Activated CD4-positive, alpha-beta memory T cell treated with anti-CD3 and anti-CD28 coated beads, Interleukin-2, amount 10 ng/mL, durations not matched to agents 7 days and 5 days (primary cell): ENCODE measurements at places on chromosomes 16 and 17. TPM values are rescaled to one million over a fixed set of nuclear protein-coding genes. Genes with fewer than 3 reads are reported as not detected.
A peak's percentile ranks its signal among the peaks of the same experiment; 100 is the strongest.

- no peak for DNase-seq
These were observed 82.6 kb downstream of the CACNG1 start for GRCh38 chr17:67126983-67127382.

GRCh38 chr17:48494335-48494734, 36.5 kb downstream of the HOXB1 start:
- DNase-seq: no peak

DNA sequence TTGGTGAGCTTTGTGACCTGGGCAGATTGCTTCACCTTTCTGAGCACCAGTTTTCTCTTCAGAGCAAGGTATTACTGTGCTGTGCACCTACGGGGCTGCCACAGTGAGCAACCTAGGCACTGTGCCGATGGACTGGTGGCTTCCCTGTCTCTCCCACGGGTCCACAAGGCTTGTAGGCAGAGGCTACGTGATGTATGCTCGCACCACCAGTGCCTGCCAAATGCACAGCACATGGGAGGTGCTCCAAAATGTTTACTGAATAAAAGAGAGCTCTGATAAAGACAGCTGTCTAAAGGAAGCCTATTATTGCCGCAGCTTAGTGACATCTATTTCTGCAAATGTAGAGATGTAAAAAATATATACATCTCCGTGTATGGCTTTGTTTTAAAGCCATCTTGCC, 139.2 kb downstream of the CDK5R1 start:
- DNase-seq: no peak

- no peak for DNase-seq
These were observed 35.2 kb downstream of the USP7 start for GRCh38 chr16:8928467-8928957.

DNA sequence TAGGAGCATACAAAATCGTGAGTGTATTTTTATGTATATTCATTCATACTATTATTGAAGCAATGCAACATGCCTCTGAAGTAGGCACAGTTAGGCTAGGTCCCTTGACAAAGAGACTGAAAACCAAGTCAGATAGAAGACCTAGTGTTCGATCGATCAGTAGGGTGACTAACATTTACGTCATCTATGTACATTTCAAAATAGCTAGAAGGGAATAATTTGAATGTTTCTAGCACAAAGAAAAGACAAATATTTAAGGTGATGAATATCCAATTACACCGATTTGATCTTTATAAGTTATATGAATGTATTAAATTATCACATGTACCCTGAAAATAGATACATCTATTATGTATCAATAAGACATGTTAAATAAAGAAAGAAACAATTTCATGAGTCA, 610.1 kb downstream of the TOX3 start:
- DNase-seq: no peak

DNA sequence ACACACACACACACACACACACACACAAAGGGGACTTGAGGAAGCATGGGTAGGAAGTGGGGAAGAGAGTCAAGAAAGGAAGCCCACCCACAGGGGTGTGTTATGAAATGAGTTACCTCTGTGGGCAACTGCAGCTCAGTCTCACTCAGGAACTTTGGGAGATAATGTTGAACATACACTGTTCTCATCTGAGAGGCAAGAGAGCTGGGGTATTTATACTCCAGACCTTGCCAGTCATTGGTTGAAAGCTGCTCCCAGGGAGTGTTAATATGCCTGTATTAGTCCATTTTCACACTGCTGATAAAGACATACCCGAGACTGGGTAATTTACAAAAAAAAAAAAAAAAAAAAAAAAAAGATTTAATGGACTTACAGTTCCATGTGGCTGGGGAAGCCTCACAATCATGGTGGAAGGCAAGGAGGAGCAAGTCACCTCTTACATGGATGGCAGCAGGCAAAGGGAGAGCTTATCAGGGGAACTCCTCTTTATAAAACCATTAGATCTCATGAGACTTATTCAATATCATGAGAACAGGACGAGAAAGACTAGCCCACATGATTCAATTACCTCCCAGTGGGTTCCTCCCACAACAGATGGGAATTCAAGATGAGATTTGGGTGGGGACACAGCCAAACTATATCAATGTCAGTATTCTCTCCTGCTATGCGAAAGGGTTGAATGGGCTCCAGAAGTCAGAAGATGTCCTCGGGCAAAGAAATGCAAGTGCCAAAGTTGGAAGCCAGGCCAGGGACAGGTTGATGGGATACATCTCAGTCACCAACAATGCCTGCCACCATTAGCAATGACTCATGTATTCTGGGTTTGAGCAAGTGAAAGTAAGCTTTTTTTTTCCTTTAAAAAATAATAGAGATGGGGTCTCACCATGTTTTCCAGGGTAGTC, 270.5 kb downstream of the MRTFB start:
- no peak for DNase-seq

DNA sequence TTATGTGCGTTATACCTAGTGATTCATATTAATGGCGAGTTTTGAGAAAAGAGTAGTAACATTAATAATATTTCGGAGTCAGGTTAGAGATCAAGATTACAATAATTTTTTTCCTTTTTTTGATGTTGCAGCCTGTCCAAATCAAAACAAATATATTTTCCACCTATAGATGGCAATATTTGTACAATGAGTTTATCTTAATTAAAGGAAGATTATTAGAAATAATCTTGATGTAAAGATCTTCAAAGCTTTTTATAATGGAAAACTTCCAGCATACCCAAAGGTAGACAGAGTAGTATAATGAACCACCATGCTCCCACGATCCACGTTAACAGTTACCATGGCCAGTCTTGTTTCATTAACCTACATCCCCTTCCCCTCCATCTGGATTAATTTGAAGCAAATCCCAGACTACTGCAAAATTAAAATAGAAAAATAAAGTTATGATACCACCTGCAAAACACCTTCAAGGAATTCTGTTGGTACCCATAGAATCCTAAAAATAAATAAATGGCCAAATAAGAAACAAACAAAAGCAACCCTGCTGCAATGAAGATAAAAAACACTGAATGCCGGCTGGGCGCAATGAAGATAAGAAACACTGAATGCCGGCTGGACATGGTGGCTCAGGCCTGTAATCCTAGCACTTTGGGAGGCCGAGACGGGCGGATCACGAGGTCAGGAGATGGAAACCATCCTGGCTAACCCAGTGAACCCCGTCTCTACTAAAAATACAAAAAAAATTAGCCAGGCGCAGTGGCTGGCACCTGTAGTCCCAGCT, 46.5 kb upstream of the GINS3 start:
- DNase-seq: no peak

GRCh38 chr17:71338396-71338795, 782.4 kb upstream of the SOX9 start:
- DNase-seq: no peak

GRCh38 chr17:7816926-7817642, 16.9 kb upstream of the KDM6B start:
- no peak for DNase-seq

DNA sequence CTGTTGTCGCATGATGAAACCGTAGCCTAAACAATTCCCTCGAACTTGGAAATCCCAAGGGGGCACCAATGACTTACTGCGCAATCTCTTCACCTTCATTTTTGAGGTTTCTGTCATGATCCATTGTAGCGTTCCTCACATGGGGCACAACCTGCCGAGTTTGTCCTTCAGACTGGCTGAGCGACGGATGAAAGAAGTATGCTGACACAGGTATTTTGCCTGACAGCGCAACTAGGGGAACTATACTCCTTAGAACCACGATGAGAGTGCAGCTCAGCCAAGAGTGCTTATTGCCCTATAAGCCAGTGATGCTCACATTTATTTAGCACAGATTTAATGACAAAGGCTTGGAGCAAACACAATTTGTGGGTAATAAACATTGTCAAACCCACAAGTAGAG, 106.3 kb upstream of the ZNF267 start:
- no peak for DNase-seq

DNA sequence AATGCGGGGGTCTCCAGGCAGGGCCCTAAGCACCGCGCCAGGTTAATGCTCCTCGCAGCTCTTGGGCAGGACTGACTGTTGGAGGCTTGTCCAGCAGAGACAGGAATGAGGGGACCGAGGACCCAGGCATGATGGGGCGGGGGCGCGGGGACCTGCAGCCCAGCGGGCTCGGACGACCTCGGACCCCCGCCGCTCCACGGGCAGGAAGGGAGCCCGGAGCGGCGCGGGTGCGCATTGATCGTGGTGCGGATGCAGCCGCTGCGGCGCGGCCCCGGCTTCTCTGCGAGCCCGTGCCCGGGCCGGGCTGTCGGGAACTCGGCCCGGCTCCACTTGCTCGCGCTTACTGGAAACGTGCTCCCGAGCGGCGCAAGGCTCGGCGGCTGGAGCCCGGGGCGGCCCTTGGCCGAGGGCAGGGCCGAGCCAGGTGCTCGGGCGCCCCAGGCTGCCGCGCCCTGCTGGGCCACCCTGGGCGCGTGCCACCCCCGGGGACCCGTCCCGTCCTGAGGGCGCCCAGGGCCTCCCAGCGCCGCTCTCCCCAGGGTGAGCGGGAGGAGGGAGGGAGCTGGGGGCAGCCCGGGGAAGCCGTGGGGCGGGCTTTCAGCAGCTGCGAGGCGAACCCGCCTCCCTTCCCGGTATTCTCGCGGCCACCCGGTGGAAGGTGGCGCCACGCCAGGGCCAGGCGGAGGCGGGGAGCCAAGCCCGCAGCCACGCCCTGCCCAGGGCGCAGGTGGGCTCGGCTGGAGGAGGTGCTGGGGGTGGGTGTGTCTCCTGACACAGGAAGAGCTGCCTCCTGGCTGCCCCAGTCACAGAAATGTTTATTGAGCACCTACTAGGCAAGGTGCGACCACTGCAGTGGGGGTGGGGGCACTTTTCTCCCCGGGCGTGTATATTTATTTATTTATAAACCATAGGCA, 45.9 kb downstream of the SOCS3 start:
- DNase-seq: peak; percentile 74

DNA sequence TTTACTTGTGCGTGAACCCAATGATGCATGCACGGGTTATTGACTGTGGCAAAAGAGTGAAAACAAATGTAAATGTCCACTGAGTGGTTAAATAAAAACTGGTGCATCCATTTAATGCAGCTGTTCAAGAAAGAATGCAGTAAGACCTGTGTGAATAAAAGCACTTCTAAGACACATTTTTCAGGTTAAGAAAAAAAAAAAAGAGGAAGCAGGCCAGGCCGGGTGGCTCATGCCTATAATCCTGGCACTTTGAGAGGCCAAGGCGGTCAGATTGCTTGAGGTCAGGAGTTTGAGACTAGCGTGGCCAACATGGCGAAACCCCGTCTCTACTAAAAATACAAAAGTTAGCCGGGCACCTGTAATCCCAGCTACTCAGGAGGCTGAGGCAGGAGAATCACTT, 11.8 kb downstream of the CNGB1 start:
- no peak for DNase-seq

- no peak for DNase-seq
These were observed 4.9 kb downstream of the WSCD1 start for GRCh38 chr17:6075050-6075449.

- no peak for DNase-seq
These were observed 2.0 kb downstream of the NHERF2 start for GRCh38 chr16:2028620-2029220.

DNA sequence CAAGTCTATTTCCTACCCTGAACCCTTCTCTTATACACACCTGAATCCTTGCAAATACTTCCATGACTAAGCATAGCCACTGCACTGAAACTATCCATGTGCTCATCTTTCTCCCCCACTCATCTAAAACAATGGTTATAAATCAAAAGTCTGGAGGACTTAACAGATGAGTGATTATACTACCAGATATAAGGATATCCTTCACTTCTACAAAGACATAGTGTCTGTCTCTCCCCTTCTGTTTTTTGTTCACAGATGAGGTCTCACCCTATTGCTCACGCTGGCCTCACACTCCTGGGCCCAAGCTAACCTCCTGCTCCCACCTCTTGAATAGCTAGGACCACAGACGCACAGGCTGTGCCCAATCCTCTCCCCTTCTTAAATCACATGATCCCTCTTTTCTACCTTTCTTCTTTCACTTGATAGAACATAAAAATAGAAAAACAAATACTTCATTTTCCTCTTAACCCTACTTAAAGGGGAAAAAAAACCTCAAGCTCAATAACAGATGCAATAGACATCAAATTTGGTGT, 19.2 kb downstream of the CEP112 start:
- no peak for DNase-seq

- DNase-seq: no peak
These were observed 74.8 kb upstream of the SALL1 start for GRCh38 chr16:51225878-51226277.

DNA sequence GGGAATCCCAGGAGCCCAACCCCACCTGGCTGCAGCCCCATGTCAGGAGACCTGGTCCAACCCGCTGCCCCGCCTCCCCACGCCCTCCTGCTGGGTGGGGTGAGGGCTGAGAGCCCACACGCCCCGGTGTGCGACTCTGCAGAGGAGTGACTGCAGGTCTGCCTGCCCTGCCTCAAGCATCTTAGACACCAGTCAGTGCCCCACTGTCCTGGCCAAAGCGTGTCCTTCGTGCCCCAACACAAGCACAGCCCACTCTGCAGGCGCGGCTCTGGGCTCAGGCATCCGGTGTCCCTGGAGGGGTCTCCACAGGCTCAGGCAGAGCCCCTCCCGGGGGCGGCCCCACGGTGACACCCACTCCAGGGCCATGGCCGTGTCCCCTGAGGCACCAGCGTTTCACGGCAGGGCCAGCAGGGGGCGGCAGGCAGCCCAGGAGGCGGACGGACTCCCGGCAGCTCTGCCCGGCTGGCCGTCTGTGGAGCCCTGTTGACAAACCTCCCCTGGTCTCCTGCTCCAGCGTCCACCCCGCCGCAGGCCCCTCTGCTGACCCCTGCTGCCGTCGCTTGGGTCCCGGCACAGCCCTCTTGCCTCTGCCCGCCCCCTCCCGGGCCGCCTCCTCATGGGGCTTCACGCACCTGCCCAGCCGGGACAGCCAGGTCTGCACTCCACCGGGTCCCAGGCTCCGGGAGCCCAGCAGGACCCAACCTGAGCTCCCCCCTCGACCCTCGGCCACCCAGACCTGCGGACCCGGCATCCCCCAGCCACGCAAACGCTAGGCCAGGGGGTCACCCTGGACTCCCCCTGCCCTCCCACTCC, 8.6 kb upstream of the UBE2I start:
- DNase-seq: peak; percentile 81

- no peak for DNase-seq
These were observed 84.7 kb downstream of the PLCG2 start for GRCh38 chr16:81863630-81864352.

- DNase-seq: no peak
These were observed 49.5 kb downstream of the CEP112 start for GRCh38 chr17:66142428-66142827.

The CCL18 gene
- not detected for total RNA-seq

The CDK5R1 gene
- total RNA-seq: 7.9 TPM

The NPIPA5 gene
- 19.9 TPM for total RNA-seq

The COG4 gene
- total RNA-seq: 71.2 TPM

The GUCY2D gene
- total RNA-seq: not detected

The ACD gene
- total RNA-seq: 43.5 TPM

The TP53TG3C gene
- total RNA-seq: not detected

The TCAP gene
- 1.5 TPM for total RNA-seq

The CACNG5 gene
- total RNA-seq: not detected

The HBA2 gene
- total RNA-seq: not detected

The PLA2G10 gene
- total RNA-seq: not detected

The OR3A3 gene
- not detected for total RNA-seq

The TLCD3B gene
- total RNA-seq: 6.0 TPM

The MT2A gene
- total RNA-seq: 51.4 TPM

The SLC6A2 gene
- total RNA-seq: not detected

The PNMT gene
- not detected for total RNA-seq
